ENCODE measurements at places on chromosomes 16 and 17.

- DNase-seq = no peak
Measured at GRCh38 chr17:30933966-30934365, 12.2 kb downstream of the ADAP2 start.

- no peak for DNase-seq
Measured at GRCh38 chr17:19421926-19422325, 10.9 kb downstream of the RNF112 start.

GRCh38 chr16:86291491-86291890 is 218.8 kb upstream of the FOXF1 start:
- DNase-seq = no peak

- DNase-seq = no peak
Measured at GRCh38 chr17:34851961-34852540, 109.2 kb downstream of the CCT6B start.

DNA sequence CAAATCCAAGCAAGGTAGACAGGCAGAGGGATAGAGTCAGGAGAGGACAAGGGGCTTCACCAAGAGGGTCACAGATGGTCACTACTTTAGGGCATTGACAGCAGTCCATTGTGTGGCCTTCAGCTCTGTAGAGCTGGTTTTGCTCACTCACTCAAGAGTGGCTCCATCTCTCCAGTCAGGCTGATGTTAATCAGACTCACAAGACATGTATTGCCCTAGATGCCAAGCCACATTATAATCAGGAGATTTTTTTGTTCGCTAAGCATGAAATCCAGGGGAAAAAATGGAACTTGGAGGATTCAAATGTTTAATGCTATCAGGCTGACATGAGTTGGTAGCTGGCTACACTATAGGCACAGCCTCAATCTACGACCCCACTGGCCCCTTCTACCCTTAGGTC is 32.5 kb downstream of the CD300LF start:
- no peak for DNase-seq

DNA sequence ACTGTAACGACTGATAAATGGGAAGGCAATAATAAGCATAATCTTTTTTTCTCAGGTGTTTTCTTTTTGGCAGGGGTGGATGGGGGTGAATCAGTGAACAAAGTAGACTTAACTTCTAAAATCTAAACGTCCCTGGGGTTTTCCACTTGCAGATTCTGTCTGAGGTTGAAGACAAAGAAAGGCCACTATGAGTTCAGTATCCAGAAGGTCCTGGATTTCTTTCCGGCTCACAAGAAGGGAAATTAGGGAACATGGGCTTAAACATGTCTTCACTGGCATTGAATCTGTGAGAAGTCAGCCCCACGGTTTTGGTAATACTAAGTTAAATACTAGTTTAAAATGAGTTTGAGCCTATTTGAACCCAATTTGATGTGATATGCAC is 67.8 kb downstream of the CMC2 start:
- no peak for DNase-seq

DNA sequence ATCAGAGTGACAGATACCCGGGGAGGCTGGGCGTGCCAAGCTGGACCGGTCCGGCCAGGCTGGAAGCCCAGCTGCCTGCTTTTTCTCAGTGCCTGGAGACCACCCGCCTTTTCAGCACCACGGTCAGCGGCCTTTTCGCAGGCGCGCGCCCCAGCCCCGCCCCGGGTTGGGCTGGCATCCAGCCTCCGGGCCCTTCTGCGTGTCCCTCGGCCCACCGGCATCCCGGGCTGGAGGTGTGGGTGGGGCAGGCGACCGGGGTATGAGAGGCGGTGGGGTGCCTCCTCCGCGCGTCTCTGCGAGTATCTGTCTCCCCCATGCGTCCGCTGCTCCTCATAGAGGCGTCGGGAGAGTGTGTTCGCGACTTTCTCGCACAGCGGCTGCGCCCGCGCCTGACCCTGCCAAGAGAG is 102.5 kb downstream of the MRM1 start:
- DNase-seq = no peak

DNA sequence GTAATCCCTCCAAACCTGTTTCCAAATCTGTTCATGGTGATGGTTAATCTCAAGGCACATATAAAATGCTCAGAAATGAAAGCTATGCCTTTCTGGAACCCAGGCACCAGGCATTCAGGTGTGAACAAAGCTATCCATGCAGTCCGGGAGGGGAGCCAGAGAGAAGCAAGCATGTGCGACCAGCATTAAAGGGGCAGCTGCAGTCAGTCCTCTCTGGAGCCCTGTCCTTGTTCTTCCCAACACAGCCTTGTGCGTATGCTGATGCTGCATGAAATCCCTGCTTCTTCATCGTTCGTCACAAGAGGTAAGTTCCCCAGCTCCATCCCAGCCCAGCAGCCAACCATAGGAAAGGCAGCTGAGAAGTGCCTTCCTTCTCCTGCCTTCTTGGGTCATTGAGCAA is 148.7 kb downstream of the GRIN2A start:
- no peak for DNase-seq

GRCh38 chr17:81545160-81545949 is 6.8 kb downstream of the FAAP100 start:
- DNase-seq = no peak
